B cell (primary cell): ENCODE measurements at places on chromosomes 7 and 10. TPM values are rescaled to one million over a fixed set of nuclear protein-coding genes. Genes with fewer than 3 reads are reported as not detected.

The NEURL1 gene
- 0.57 and 0.74 TPM in 2 replicates for polyA plus RNA-seq

DNA sequence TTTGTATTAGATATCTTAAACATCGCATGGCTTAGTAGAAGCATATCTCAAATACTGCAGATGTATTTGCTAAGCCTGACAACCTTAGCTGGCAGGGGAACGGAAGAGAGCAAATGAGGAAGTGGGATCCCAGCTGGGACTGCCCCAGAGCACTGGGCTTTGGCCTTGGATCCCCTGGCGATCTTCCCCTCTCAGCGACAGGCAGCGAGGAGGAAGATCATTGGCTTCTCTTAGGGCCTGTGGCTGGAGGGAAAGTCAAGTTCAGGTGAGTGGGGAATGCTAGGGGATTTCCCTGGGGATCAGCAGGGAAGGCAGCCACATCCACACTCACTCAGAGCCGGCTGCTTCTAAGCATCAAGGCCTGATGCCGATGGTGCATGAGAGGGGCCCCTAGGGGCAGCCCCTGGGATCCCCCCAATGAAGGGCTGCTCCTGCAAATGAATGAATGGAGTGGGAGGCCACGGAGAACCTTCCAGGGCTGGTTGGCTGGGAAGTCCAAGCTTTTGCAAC is 42.0 kb downstream of the LYZL2 start:
- peak; percentile 82 for DNase-seq

DNA sequence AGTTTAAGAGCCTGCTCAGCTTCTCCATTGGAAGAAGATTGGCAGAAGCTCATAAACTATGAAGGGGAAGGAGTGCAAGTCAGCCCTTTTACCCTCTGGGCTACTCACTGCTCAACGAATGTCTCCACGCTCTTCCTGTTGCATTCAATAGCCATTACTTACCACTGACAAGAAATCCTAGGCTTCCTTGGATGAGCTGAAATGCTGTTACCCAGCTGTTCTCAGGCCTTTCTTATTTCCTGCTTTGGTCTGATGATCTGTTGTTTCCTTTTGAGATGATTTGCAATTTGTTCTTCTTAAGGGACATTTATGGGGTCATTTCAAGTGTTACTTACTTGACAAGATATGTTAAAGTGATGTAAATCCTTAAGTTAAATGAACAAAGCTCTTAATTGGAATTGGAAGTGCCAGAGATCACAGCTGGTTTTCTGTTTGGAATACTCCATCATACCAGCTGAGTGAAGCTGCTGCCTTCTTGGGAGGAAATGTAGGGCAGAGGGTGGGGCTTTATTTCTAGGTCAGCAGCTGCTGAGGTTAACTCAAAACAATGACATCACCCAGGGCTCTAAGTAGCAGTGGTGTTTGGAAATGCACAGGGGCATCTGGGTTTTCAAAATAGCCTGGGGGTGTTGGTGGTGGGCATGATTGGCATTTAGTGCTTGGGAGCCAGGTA is 170.0 kb downstream of the PRKCQ start:
- no peak for DNase-seq

DNA sequence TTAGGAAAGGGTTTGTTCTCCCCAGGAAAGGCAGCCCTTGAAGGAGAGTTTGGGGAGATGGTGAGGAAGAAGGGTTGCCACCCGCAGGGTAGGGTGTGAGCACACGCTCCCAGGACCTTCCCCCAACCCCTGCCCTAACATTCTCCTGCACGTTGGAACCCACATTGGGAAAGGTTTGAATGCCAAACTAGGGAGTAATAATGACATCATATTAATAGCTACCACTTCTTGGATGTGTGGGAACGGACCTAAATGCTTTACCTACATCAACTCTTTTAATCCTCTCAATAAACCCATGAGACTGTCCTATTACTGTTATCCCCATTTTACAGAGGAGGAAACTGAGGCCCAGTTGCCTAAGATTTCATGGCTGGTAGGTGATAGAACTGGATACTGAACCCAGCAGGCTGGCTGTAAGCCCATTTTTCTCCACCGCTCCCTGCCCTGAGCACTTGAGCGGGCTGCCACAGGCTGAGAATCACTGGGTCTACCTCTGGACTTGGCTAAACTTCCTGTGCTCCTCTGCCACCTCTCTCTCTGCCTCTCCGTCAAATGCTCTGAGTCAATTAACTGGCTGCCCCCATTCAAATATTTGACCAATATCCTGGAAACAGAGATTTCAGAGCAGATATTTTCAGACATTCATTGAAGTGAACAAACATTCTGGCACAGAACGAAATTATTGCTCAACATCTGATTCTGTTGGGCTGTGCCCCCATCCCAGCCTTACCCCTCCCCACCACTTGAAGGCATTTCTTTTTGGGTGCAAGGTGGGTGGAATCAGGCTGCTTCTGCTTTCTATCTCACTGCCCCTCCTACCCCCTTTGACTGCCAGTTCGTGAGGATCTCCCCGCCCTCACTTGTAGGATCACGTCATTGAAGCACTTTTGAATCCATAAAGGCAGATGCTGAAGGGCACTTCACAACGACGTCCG is 129.7 kb downstream of the C10orf105 start:
- no peak for DNase-seq

GRCh38 chr10:34193931-34194626 is 621.0 kb downstream of the PARD3 start:
- DNase-seq, result no peak

GRCh38 chr7:135094472-135095237 is 53.2 kb upstream of the TMEM140 start:
- DNase-seq, result no peak

DNA sequence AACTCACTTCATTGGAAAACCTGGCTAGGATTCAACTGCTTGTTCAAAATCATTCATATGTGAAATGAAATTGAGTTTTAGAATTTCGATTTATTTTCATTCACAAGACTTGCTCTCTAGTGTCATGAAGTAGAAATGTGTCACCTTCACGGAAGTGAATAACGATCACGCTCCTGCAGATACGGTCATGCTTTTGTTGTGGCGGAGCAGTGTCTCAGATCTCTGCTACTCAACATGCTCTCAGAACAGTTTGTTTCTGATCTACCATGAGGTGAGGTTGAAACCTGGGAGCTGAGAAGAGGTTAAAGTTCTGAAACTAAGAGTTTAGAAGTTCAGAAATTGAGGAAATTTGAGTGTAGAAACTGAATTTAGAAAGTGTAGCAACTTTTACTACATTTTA is 13.8 kb upstream of the PITRM1 start:
- DNase-seq, result no peak

DNA sequence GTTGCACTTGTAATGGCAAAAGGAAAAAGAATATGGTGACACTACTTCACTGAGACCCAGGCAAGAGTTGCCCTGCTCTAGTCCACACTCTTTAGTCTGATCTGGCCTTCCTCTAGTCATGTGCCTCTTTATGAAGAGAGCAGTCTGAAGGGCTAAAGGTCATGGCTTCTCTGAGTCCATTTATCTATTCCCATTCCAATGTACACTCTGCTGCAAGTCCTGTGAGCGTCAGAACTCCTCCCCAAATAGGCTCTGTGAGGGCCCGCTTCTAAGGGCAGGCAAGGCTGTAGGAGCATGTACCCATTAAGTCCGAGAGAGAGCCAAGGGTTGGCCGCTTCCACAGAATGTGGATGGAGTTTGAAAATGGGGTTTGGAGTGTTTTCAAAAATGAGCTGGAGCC is 209.3 kb downstream of the AHR start:
- DNase-seq, result no peak

The STEAP1 gene
- polyA plus RNA-seq, result not detected in 2 replicates

DNA sequence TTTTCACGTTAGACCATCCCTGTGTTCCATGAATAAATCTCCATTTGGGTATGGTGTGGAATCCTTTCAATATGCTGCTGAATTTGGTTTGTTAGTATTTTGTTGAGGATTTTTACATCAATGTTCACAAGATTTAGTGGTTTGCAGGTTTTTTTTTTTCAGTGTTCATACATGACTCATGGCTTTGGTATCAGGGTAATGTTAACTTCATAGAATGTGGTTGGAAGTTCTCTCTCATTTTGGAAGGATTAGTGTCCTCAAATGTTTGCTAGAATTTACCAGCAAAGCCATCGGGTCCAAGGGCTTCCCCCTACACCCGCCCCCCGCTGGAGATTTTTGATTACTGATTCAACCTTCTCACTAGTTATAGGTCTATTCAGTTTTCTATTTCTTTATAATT is 398.0 kb downstream of the NXPH1 start:
- DNase-seq, result no peak

- peak; percentile 58 for DNase-seq
Observed at GRCh38 chr10:50452603-50453002, 171.2 kb downstream of the SGMS1 start.

The NCF1 gene
- 643 and 725 TPM in 2 replicates for polyA plus RNA-seq

GRCh38 chr7:71787513-71787912 is 624.6 kb downstream of the CALN1 start:
- no peak for DNase-seq

- DNase-seq, result no peak
Observed at GRCh38 chr7:46153951-46154787, 233.1 kb upstream of the IGFBP3 start.

DNA sequence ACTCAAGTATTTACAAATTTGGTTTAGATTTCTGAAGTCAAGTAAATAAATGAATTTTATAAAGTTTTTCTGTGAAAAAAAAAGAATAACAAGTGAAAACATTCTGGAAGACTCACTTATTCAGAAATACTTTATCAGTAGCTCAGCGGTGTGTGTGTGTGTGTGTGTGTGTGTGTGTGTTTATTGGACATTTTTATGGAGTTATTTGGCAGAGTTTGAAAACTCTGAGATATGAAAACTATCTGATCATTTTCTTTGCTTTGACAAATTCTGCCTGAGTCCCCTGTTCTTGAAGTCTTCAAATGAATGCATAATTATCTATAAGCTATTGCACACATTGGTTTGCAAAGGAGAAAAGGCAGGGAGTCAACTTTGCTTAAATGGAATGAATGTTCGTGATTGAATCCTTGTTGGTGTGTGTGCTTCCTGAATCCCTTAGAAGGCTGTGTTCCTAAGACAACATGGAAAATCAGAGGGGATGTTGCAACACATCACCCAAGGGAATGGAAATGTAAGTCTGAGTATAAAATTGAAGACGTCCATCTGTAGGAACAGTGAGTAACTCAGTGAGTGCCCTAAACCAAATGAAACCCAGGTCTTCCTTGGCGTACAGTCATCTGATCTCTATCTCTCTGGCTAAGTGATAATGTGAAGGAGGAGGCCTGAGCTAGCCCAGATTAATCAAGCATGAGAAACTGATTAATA is 160.9 kb downstream of the REEP3 start:
- DNase-seq, result no peak

DNA sequence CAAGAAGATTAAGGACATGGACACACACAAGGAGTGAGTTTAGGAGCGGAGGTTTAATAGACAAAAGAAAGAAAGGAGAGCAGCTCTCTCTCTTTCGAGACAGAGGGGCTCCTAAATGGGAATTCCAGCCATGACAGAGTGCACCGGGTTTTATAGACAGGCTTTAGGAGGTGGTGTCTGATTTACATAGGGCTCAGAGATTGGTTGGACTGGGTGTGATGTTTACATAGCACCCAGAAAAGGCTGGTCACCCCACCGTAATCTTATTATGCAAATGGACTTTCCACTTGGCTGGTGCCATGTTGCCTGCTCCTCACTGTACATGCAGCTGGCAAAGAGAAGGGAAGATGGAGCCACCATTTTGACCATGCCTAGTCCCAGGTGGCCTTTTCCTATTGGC is 28.4 kb upstream of the MRC1 start:
- no peak for DNase-seq

GRCh38 chr10:79166312-79166721 is 97.6 kb downstream of the ZMIZ1 start:
- no peak for DNase-seq

DNA sequence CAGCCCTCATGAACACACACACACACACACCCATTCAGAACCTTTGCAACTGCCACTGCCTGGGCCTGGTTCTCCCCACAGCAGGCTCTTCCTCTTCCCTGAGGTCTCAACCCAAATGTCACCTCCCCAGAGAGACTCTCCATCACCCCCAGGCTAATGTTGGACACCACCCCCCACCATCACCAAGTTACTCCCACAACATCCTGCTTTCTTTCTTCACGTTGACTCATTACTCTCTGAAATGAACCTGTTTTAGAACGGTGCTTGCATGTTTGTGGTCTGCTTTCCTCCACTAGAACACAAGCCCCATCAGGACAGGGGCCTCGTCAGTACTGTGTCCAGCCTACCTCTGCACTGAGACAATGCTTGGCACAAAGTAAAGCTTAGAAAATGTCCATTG is 16.0 kb downstream of the AFAP1L2 start:
- no peak for DNase-seq
